Upper lobe of left lung (tissue), 6 donors: ENCODE measurements at places on chromosomes 11 and 22.

GRCh38 chr11:116714902-116715301 lies 57.9 kb downstream of the BUD13 start:
- H3K4me1 ChIP-seq: no peaks in the 10 kb centered on the region
- H3K36me3 ChIP-seq: no peaks in the 10 kb centered on the region
- DNase-seq: no peak
- no peaks in the 10 kb centered on the region for H3K27me3 ChIP-seq
- no peak overlapping the region for H3K4me3 ChIP-seq

DNA sequence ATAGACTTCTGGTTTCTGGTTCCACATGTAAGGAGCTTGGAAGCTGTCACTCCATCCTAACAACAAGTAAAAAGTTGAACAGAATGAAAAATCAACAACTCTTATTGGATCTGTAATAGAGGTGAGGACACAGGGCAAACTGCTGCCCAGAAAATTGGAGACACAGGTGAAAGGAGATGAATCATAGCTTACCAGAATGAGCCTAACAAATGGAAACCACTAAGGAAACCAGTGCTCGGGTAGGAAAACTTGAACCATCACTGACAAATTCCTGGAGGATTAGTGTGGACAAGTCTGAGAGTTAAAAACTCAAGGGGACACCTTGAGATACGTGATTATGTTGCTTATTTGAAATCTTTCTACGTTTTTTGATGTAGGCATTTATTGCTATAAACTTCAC lies 52.1 kb downstream of the GDPD4 start:
- H3K27me3 ChIP-seq: no peaks in the 10 kb centered on the region
- no peaks in the 10 kb centered on the region for H3K4me1 ChIP-seq
- no peak overlapping the region for H3K4me3 ChIP-seq
- H3K36me3 ChIP-seq: no peaks in the 10 kb centered on the region
- DNase-seq: no peak
- no peak overlapping the region for H3K27ac ChIP-seq

- peaks cover 26% of the 10 kb centered on the region for H3K4me1 ChIP-seq
- H3K27me3 ChIP-seq: no peaks in the 10 kb centered on the region
- H3K36me3 ChIP-seq: no peaks in the 10 kb centered on the region
- DNase-seq: peak; percentile 52
- no peak overlapping the region for H3K27ac ChIP-seq
These were observed 11.3 kb upstream of the NLRP6 start for GRCh38 chr11:266676-267439.

DNA sequence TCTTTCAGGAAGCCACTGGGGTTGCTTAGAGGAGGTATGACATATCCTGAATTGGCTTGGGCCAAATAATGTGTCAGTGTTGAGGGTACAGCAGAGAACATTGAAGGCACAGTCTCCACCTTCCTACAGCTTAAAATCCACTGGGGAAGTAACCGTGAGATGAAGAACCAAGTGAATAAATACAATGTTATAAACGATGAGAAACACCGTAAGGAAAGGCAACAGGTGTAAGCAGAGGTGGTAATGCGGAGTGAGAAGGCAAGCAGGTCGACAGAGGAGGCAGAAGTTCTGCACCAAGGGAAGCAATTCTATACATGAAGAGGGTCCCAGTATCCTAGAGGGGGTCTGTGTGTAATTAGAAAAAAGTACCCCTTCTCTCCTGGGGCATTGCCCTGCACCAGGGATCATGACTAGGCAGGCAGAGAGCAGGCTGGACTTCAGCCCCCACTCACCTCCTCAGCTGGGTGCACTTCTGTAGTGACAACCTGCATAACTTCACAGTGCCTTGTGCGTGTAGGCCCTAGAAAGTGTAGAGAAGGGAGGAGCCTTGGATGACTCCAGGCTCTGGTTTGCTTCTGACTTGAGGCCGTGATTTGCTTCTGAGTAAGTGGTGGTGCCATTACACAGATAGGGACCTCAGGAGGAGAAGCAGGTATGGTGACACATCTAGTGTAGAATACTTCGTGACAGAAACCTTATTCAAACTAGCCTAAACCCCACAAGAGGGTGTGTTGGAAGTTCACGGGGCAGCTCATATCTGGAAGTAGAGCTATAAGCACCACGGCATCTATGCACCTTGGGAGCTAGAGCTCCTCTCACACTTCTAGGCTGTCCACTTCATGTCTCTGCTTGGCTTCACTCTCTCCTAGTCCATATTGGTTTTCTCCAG lies 4.9 kb downstream of the MYOD1 start:
- H3K4me1 ChIP-seq: peaks cover 23% of the 10 kb centered on the region
- no peaks in the 10 kb centered on the region for H3K36me3 ChIP-seq
- H3K27me3 ChIP-seq: peaks cover 26% of the 10 kb centered on the region
- H3K27ac ChIP-seq: no peak overlapping the region
- no peak overlapping the region for H3K4me3 ChIP-seq

- H3K27me3 ChIP-seq: no peaks in the 10 kb centered on the region
- H3K36me3 ChIP-seq: no peaks in the 10 kb centered on the region
- no peak overlapping the region for H3K27ac ChIP-seq
- H3K4me3 ChIP-seq: no peak overlapping the region
These were observed 53.8 kb downstream of the ADM start for GRCh38 chr11:10358696-10359095.

GRCh38 chr11:32390712-32391111 lies 44.6 kb downstream of the WT1 start:
- DNase-seq: no peak
- no peak overlapping the region for H3K27ac ChIP-seq
- H3K4me3 ChIP-seq: no peak overlapping the region
- H3K27me3 ChIP-seq: no peaks in the 10 kb centered on the region
- no peaks in the 10 kb centered on the region for H3K36me3 ChIP-seq
- no peaks in the 10 kb centered on the region for H3K4me1 ChIP-seq

- no peaks in the 10 kb centered on the region for H3K4me1 ChIP-seq
- no peak overlapping the region for H3K27ac ChIP-seq
- no peaks in the 10 kb centered on the region for H3K36me3 ChIP-seq
- no peaks in the 10 kb centered on the region for H3K27me3 ChIP-seq
- no peak overlapping the region for H3K4me3 ChIP-seq
These were observed 367.1 kb upstream of the PDGFD start for GRCh38 chr11:104531075-104531474.
